ENCODE measurements at places on chromosomes 12 and 14. TPM values are rescaled to one million over a fixed set of nuclear protein-coding genes. Genes with fewer than 3 reads are reported as not detected.

- no peak for DNase-seq
Observed at GRCh38 chr12:111887926-111888745, 46.1 kb downstream of the MAPKAPK5 start.

- DNase-seq, result no peak
Observed at GRCh38 chr12:59298296-59298695, 297.5 kb upstream of the SLC16A7 start.

- no peak for DNase-seq
Observed at GRCh38 chr12:20125276-20125798, 243.0 kb upstream of the PDE3A start.

Gene RNASE1
- 162 TPM for polyA plus RNA-seq

- DNase-seq, result no peak
Observed at GRCh38 chr12:31620311-31620710, 29.4 kb upstream of the DENND5B start.

Gene KLRC2
- not detected for polyA plus RNA-seq

GRCh38 chr12:8681129-8681884 is 16.5 kb upstream of the RIMKLB start:
- DNase-seq, result no peak

DNA sequence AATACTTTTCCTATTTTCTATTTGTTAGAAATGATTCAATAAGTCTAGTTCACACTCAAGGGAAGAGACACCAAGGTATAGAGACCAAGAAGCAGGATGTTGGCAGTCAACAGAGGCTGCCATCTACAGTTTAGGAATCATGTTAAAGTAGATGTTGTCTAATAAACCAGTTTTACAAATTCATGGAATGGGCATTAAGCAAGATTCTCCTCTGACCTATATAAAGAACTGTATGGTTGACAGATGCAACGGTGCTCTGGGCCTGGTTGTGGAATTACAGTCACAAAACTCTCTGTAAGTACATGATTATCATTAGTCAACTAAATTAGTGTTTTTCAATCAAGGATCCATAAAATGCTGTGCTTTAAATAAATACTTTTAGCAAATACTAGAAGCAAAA is 475.1 kb downstream of the NAV3 start:
- no peak for DNase-seq

DNA sequence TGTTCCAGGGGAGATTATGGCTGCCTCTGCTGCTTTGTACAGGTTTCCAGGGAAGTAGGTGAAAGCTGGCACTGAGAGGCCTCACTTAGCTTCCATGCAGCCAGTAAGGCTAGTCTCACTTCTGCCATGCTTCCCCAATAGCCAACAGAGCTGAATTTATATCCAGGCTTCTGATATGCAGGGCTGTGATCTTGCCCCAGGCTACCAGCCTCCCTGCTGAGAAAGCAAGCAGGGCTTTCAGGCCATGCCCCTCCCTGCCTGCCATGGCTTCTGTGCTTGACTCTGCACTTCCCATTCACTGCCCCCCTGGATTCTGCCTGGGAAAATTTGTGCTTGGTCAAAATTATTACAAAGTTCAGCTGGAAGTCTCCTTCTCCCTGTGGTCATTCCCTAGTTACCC is 302.1 kb upstream of the FBXO33 start:
- no peak for DNase-seq

DNA sequence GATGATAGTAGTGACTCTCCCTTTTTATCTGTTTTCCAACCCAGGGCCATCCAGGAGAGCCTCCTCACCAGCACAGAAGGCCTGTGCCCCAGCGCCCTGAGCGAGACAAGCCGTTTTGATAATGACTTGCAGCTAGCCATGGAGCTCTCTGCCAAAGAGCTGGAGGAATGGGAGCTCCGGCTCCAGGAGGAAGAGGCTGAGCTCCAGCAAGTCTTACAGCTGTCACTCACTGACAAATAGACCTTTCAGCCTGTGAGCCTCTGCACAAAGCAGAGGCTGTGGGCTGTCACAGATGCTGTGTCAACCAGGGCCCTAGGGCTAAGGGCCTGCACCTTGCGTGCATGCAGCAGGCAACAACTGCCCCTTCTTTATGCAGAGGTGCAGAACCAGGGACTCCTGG is 11.0 kb downstream of the C12orf76 start:
- no peak for DNase-seq

All from forelimb muscle (tissue), 1 donor.